ENCODE measurements at places on chromosomes 7 and 10. TPM values are rescaled to one million over a fixed set of nuclear protein-coding genes. Genes with fewer than 3 reads are reported as not detected.
A peak's percentile ranks its signal among the peaks of the same experiment; 100 is the strongest.

Gene ZNF680
- 8.2 TPM for total RNA-seq

Gene OGA
- 56.9 TPM for total RNA-seq

Gene CELF2
- 11.1 TPM for total RNA-seq

Gene TEX47
- total RNA-seq: not detected

DNA sequence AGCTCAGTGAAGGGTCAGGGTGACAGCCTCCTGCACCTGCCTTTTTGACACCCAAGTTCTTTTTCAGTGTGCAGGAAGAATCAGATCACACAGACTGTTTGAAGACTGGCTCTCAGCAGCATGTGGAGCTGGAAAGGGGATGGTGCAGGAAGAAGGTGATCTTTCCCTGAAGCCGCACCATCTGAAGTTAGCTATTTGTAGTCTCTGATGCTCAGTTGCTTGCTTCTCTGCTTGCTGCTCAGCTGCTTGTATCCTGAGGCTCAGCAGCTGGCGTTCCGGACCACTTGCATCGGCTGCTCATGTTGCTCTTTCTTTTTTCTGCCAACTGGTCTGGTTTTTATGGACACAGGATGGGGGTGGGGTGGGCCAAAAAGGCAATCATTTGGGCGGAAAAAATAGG lies 15.8 kb upstream of the DNMBP start:
- no peak for DNase-seq

- DNase-seq: no peak
Observed at GRCh38 chr10:127402596-127403409, 146.3 kb upstream of the NPS start.

GRCh38 chr10:76542307-76542930 lies 1095.2 kb downstream of the KCNMA1 start:
- no peak for DNase-seq

GRCh38 chr7:2082139-2082998 lies 150.4 kb downstream of the MAD1L1 start:
- no peak for DNase-seq

DNA sequence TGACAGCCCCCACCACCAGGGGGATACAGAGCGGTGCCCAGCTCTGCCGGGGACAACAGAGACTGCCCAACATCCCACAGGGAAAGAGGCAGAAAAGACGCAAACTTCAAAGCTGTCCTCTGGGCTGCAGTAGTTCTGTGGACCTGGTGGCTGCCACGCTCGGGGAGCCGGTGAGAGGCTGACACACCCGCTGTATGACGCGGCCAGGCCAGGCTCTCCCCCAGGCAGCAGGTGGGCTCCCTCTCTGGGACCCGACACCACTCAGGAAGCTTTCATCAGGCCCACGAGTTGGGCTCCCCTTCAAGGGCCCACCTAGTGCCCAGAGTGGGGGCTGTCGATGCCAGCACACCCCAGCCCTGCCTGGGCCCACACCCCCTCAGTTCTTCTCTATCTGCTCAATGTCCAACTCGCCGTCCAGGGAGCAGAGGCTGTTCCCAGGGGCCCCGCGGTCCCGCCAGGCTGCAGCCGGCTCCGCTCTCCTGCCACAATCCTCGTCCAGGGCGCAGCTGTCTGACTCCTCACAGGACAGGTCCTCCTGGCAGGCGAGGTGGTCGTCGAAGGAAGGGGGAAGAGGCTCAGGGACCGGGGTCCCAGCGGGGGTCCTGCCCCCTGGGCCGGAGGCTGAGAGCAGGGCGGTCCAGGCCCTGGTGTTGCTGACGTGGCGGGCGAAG lies 121.2 kb downstream of the FAM53B start:
- DNase-seq: no peak

- no peak for DNase-seq
Observed at GRCh38 chr7:4797858-4798705, 22.7 kb downstream of the AP5Z1 start.

- DNase-seq: no peak
Observed at GRCh38 chr10:122162671-122163173, 108.4 kb upstream of the BTBD16 start.

DNA sequence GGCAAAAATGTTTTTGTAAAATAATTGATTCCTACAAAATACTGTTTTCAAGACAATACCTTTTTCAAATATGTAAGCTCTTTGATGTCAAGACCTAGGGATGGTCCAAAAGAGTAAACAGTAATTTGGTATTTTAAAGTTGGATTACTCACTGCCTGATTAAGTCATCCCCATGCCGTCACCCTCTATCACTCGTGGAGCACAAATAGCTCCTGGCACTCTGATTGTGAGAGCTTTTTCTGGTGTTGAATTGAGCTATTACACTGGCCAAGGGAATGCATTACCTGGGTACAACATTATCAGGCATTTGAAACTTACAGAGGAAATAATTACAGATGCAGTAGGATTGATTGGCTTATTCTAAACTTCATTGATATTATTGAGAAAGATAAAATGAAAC lies 231.9 kb upstream of the GRM3 start:
- DNase-seq: peak; percentile 21

GRCh38 chr10:16392531-16393069 lies 44.2 kb upstream of the PTER start:
- DNase-seq: no peak

DNA sequence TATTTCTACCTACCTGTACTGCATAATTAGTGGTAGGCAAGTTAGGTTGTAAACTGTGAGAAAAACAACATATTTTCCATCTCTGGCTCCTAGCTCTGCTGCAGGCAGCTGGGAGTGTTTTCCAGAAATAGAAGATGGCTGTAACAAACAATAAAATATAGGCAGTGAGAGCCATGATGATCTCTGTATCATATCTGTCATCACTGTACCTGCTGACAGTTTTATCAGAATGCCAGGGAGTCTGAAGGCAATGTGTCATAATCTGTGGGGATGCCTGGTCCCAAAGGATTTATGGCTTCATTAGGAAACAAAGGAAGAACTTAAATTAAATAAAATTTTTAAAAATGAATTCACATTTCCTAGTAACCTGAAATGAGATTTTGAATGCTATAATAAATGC lies 160.9 kb upstream of the SMIM30 start:
- no peak for DNase-seq

GRCh38 chr10:16583382-16583781 lies 61.7 kb upstream of the C1QL3 start:
- no peak for DNase-seq
